ENCODE measurements at places on chromosomes 6 and 20.

- DNase-seq: no peak
These were observed 70.4 kb upstream of the XRN2 start for GRCh38 chr20:21232546-21233280.

DNA sequence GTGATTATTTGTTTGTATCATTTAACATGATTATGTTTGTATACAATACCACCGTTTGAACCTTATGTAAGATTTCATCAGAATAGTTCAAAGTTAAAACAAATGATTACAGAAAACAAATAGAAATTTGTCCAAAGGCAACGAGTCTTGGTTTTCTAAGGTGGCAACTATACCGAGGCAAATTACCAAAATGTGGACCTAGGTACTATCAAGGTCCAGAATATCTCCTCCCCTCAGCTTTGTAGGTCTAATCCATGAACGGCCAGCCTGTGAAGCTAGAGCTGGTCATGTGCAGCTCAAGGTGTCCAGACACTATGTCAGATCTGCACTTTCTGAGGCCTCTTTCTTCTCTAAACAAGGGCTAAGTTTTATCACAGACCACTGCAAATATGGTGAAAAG, 151.7 kb upstream of the BEND3 start:
- DNase-seq: no peak

DNA sequence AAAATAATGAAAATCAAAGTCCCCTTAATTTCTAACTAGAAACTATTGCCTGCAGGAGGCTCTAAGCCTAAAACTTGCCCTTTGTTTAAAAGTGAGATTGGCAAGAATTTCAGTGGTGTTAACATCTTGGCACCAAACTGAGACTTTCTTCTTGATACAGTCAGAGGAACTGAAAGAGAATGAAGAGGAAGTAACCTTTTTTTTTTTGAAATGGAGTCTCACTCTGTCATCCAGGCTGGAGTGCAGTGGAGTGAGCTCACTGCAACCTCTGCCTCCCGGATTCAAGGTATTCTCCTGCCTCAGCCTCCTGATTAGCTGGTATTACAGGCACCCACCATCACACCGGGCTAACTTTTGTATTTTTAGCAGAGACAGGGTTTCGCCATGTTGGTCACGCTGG, 3.6 kb downstream of the DOP1A start:
- no peak for DNase-seq

DNA sequence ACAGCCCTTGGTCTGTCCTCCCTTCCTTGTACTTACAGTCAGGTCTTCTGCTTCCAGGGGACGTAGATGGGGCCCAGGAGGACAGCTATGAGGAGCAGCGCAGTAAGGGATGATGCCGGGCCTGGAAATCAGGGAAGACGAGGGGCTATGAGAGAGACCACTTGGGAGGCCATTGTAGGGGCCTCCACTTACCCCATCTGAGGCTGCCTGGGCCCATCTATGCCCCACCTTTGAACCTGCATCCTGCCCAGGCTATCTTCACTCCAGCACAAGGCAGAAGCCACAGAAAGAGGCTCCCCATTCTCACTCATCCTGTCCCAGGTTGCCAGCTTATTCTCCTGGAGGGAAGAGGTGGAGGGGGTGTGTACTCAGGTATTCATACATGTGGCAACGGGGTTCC, 10.4 kb upstream of the SIRPB1 start:
- DNase-seq: no peak

GRCh38 chr20:35597186-35597585, 18.4 kb upstream of the SPAG4 start:
- no peak for DNase-seq
